ENCODE measurements at places on chromosomes 1 and 21. TPM values are rescaled to one million over a fixed set of nuclear protein-coding genes. Genes with fewer than 3 reads are reported as not detected.

DNA sequence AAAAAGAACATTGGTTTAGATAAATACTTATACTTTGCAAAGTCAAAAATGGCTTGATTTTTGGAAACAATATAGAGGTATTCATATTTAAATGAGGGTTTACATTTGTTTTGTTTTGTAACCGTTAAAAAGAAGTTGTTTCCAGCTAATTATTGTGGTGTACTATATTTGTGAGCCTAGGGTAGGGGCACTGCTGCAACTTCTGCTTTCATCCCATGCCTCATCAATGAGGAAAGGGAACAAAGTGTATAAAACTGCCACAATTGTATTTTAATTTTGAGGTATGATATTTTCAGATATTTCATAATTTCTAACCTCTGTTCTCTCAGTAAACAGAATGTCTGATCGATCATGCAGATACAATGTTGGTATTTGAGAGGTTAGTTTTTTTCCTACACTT, 65.3 kb upstream of the SAMD13 start:
- no peak for DNase-seq

DNA sequence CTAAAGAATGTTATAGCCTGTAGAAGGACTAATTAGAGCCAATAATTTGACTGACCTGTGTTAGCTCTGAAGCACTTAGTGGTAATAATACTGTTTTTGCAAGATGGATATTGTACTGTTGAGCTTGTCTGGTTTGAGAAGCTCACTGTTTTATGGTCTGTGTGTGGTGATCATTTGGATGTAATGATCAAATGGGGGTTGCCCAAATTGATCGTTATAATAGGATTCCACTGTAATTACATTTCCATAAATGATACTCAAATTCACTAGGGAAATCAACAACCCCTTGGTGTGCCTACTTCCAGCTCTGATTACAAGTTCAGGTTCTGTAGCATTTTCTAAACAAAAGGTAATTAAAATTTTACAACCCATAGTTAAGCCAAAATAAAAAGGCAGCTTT, 971.4 kb downstream of the TTLL7 start:
- DNase-seq, result no peak

DNA sequence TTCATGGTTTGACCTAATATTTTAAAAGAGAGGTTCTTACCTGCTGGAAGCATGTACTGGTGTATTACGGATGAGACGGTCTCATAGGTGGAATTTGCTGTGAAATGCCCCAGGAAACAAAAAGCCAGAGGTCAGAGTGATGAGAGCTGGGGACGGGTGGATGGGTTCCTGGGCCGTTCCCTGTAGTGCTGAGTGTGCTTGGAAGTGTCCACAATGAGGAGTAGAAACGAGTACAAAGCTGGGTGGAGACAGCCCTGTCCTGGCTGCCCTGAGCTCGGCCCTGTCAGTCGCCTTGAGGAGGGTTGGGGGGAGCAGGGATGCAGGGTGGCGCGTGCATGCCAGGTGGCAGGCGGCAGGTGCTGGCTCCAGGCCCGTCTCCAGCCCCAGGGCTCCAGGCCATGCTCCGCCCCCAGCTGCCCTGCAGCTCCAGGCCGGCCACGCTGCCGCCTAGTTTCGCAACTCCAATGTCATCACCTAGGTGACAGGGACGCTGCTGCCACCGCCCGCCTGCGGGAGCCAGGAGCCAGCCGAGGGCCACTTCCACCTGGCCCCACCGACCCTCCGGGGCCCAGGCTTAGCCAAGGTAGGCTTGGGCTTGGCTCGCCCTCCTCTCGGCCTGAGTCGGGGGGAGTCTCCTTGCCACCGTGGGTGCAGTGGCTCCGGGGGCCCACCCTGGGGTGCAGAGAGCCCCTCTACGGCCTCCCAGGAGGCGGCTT, 16.4 kb downstream of the TP73 start:
- DNase-seq, result no peak

DNA sequence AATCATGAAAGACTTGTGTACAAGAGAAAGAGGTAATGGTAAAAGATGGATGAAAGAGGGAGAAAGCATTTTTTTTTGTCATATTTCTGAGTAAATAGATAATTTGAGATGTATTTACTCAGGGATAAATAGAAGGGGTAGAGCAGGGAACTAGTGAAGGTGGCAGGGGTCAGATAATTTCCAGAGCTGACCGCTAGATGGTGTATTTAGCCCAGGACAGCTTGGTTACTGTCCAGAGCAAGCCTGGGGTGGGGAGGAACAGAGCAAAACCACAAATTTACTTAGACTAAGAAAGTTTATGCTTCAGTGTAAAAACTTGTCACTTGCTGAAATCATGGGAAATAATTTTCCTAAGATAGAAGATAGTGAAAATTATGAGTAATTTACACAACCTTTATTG, 91.5 kb downstream of the XCL2 start:
- DNase-seq, result no peak

DNA sequence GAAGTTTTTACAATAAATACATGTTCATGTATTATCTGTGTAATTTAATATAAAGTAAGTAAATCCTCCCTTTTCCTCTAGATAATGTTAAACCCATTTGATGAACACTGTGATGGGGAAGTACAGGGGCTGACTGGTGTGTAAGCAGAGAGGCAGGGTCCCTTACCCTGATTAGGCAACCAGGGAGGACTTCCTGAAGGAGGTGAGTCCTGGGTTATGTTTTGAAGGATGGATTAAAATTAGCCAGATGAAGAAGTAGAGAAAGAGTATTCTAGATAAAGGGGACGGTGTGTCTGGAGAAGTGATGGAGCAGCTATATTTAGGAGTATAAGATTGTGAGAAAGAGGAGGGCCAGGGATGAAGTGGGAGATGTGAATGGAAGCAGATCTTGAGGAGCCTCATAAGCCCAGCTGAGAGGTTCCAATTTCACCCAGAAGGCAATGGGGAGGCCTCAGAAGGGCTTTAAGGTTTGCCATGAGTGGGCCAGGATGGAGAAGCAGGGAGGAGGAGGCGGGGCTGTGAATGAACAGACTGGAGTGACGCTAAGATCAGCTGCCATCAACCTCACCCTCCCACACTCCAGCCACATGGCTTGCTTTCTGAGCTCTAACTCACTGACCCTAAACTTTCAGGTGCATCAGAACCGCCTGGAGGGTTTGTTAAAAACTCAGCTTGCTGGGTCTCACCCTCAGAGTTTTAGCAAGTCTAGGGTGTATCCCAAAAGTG, 30.9 kb upstream of the ID3 start:
- no peak for DNase-seq

GRCh38 chr21:16133248-16133647, 403.5 kb downstream of the USP25 start:
- DNase-seq, result no peak

- DNase-seq, result no peak
Measured at GRCh38 chr1:20840731-20841130, 53.6 kb upstream of the HP1BP3 start.

MRPL20 gene
- 145 TPM for total RNA-seq

CD1B gene
- total RNA-seq, result not detected

ZFP69B gene
- total RNA-seq, result 0.83 TPM

SYT14 gene
- total RNA-seq, result 0.17 TPM

MATN1 gene
- not detected for total RNA-seq
